ENCODE measurements at places on chromosomes 3 and 15.

- no peak for DNase-seq
Observed at GRCh38 chr3:109921509-109921908, 584.2 kb upstream of the DPPA4 start.

DNA sequence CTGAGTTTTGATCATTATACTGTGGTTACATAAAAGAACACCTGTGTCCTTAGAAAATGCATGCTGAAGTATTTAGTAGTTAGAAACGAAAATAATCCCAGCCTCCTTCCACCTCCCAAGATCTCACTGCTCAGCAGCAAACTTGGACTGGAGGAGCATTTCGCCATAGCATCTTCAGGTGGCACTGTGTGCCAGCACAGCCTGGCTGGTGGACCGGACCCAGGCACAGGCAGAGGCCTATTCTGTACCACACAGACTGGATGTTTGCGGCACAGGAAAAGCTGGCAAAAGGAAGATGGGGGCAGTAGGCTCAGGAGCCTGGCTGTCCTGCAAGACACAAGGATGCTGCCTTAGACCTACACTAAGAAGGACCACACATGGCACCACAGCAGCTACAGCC is 10.2 kb downstream of the STIMATE start:
- DNase-seq = no peak

DNA sequence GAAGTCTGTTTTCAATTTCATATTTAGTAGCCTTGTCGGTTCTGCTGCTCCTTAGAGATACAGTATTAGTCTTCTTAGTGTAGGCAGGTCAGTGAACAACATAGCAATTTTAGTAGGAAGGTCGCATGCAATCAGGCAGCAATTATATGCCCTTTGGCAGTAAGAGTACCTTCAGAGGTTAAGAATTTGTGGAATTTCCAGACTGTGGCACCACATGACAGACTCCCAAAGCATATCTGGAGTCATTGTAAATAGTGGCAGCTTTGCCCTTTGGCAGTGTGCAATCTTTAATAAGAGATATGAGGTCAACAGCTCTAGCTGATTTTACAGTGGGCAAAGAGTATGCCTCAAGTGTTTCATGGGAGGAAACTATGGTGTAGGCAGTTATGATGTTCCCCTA is 1532.5 kb upstream of the CADM2 start:
- DNase-seq = no peak

GRCh38 chr15:94972314-94972713 is 741.0 kb downstream of the MCTP2 start:
- no peak for DNase-seq
